ENCODE measurements at places on chromosomes 5 and 9. TPM values are rescaled to one million over a fixed set of nuclear protein-coding genes. Genes with fewer than 3 reads are reported as not detected.

SNCAIP gene
- total RNA-seq, result 7.7 TPM

CARD6 gene
- total RNA-seq, result 23.0 TPM

SLC45A2 gene
- total RNA-seq, result not detected

LCN6 gene
- total RNA-seq, result 18.3 TPM

BSPRY gene
- total RNA-seq, result not detected

ARHGEF28 gene
- total RNA-seq, result 23.1 TPM

SLC23A1 gene
- total RNA-seq, result not detected

PDLIM4 gene
- 3.2 TPM for total RNA-seq

IQGAP2 gene
- total RNA-seq, result 119 TPM

IRX2 gene
- total RNA-seq, result 4.3 TPM

PFN3 gene
- total RNA-seq, result not detected

PCDHGA1 gene
- 0.34 TPM for total RNA-seq

TMEM245 gene
- total RNA-seq, result 91.5 TPM

FGD3 gene
- total RNA-seq, result 11.7 TPM

TMEM252 gene
- total RNA-seq, result not detected

ANKRD34B gene
- not detected for total RNA-seq

DAB2 gene
- 258 TPM for total RNA-seq

GABRA1 gene
- total RNA-seq, result not detected

DRD1 gene
- not detected for total RNA-seq

AMACR gene
- 7.8 TPM for total RNA-seq

FBXL7 gene
- total RNA-seq, result 9.5 TPM
